ENCODE measurements at places on chromosomes 1 and 21.

- peak; percentile 77 for DNase-seq
Observed at GRCh38 chr1:24111996-24112779, at the start of gene MYOM3. Gene MYOM3, minus strand, starts transcription at chr1:24112135. Its CDS starts 3,499 bp downstream, at chr1:24108636.

GRCh38 chr1:117061986-117062415, 1.9 kb downstream of the TTF2 start:
- no peak for DNase-seq

- no peak for DNase-seq
Observed at GRCh38 chr1:155976913-155977689, 1.2 kb downstream of the ARHGEF2 start.

DNA sequence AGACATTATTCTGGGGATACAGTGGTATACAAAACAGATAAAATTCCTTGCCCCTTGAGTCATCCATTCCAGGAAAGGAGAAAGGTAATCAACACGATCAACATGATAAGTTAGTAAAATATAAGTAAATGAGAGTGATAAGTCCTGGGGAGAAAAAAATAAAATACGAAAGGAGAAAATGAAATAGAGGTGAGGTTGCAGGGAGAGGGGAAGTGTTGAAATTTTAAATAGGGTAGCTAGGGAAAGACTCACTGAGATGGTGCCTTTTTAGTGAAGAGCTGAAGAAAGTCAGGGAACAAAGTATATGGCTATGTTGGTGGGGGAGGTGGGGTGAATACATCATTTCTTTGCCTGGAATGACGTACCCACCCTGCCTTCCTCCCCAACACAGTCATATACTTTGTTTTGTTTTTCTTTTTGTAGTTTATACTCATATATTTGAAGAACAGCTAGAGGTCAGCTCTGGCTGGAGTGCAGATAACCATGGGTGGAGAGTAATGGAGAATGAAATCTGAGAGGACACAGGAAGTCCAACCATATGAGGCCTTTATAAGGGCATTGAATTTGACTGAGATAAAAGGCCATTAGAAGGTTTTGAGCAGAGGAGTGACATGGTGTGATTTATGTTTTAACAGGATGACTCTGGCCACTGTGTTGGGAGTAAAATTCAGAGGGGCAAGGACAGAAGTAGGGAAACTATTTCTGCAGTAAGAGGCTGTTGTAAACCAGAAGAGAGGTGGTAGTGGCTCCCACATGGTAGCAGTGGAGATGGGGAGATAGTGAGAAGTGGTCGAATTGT, 54.8 kb downstream of the OSBPL9 start:
- no peak for DNase-seq

GRCh38 chr1:107401704-107402103, 260.9 kb downstream of the NTNG1 start:
- no peak for DNase-seq

GRCh38 chr1:165826565-165827267, 698 bp upstream of the UCK2 start:
- DNase-seq = peak; percentile 18

GRCh38 chr1:111361761-111362160, 65.8 kb downstream of the OVGP1 start:
- DNase-seq = no peak

DNA sequence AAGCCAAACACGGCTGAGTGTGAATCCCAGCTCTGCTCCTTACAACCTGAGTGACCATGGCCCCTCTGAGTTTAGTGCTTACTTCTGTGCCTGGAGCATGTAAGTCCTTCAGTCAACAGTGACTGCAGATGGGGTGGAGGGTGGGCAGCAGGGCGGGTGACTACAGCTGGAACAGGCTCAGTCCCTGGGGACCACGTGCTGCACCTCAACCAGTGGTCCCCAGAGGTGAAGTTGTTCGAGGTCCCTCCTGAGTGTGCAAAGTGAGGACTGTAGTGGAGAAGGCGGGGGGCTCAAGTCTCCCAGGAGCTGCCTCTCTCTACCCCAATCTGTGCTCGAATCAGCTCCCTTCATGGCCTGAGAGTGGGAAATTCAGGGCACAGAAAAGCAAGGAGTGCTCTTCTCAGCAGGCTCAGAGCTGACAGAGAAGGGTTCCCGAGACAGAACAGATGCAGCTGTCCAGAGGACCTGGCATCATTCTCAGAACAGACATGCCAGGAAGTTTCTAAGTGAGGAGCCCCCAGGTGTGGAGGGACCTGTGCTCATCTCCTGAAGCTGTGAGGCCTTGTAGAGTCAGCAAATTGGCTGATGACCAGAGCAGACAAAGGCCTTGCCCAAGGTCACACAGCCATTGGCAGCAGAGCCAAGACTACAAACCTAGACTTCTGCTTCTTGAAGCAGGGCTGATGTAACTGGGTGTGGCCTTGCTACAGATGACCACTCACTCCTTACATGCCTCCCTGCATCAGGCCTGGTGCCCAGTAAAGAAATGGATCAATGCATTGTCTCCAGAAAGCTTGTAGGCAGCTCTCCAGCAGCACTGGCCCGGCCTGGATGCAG, 61.7 kb upstream of the EDN2 start:
- no peak for DNase-seq

GRCh38 chr1:235515844-235516512, 11.7 kb upstream of the B3GALNT2 start:
- DNase-seq = no peak

- no peak for DNase-seq
Observed at GRCh38 chr1:79355090-79355489, 348.6 kb upstream of the ADGRL4 start.

GRCh38 chr1:220889333-220889732, 10.1 kb downstream of the HLX start:
- DNase-seq = no peak

GRCh38 chr1:5994713-5995621, 2.7 kb upstream of the NPHP4 start:
- no peak for DNase-seq

GRCh38 chr1:203296460-203297073, 8.8 kb upstream of the BTG2 start:
- peak; percentile 88 for DNase-seq

GRCh38 chr21:44844256-44844655, 26.4 kb upstream of the SUMO3 start:
- no peak for DNase-seq

- DNase-seq = no peak
Observed at GRCh38 chr1:24898909-24899439, 31.1 kb downstream of the RUNX3 start.

DNA sequence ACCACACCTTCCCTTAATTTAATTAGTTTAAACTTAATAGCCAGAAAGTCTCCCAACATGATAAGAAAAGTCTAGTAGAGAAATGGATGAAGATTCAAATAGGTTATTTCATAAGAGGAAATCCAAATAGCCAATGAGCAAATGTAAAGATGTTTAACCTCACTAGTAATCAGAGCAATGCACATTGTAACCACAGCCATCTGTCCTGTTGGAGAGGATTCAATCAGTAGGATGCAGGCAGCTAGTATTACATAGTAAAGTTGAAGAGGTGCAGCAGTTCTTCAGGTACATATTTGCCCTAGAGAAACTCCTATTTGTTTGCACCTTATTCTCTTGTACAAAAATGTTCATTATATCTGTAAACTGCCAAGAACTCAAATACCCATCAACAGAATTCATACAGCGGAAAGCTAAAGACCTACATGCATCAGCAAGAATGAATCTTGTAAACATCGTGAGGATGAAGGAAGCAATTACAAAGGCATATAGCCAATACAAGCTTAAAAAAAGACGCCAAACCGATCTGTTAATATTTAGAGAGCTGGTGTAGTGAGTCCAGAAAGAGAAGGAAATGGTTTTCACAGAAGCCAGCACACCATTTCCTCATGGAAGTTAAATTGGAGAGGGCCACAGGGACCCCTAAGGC, 27.9 kb downstream of the DIP2A start:
- DNase-seq = no peak

DNA sequence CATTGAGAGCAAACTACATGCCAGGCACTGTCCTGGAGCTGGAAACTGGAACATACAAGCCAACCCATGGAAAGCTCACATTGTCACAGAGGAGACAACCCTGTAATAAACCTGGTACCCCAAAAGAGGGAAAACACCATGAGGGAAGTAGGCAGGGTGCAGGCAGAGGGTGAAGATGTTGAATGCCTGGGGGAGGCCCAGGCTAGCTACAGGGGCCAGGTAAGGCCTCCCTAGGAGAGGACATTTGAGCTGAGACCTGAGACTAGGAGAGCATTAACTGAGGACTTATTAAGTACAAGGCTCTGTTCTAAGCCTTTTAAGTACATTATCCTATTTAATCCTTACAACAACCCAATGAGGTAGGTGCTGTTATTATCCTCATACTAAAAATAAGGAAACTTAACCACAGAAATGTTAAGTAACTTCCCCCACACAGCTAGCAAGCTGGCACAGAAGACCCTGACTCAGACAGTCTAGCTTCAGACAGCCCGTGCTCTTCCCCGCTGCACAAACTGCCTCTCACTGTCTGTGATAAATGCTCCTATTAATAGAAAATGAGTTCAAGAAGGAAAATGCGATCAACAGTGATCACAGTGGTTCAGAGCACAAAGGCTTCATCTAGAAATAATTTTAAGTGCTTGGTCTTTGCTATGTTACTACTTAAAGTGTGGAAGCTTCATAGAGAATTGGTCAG, 41.8 kb downstream of the ZNF281 start:
- no peak for DNase-seq

DNA sequence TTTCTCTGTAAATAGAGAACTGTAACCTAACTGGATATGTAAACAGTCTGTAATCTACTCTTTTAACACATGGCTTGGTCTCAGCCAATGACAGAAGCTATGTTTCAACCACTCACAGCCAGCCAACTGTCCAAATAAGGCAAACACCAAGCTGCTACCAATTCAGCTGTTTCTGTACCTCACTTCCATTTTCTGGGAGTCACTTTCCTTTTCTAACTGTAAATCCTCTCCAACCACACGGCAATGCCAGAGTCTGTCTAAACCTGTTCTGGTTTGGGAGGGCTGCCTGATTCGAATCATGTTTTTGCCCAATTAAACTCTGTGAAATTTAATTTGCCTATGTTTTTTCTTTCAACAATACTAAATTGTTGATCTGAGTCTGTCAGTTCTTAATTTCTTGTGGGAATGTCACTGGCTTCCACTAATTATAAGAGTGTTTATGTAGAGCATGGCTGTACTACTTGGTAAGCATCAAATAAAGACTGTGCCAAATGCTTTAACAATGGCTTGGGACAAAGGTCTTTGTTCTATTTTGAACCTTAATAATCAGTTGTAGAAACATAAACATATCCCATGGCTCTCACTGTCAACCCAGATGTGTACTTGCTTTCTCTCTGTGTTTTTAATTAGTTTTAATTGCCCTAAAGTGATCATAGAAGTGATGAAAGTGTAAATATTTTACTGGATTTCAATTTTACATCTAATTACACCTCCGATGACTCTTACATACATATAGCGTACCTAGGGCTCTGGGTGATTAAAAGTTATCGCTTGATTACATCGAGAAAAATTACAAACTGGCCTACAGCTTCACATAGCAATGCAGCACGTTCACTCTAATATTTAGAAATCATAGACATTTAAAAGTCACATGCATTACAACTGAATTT, 1144.6 kb upstream of the TMPRSS15 start:
- no peak for DNase-seq

DNA sequence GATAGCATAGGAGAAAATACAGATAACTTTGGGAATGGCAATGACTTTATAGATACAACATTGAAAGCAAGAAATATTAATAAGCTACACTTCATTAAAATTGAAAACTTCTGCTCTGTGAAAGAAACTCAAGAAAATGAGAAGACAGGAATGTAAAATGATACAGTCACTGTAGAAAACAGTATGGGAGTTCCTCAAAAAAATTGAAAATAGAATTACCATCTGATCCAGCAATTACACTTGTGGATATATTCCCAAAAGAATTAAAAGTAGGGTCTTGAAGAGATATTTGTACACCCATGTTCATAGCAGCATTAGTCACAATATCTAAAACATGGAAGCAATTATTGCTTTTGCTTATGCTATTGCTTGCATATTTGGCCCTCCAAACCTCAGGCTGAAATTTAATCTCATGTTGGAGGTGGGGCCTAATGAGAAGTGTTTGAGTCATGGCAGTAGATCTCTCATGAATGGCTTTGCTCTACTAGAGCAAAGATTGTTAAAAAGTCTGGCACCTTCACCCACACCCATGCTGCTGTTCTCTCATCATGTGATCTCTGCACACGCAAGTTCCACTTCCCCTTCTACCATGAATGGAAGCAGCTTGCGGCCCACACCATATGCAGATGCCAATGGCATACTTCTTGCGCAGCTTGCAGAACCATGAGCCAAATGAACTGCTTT, 15.3 kb upstream of the AHCYL1 start:
- DNase-seq = no peak

DNA sequence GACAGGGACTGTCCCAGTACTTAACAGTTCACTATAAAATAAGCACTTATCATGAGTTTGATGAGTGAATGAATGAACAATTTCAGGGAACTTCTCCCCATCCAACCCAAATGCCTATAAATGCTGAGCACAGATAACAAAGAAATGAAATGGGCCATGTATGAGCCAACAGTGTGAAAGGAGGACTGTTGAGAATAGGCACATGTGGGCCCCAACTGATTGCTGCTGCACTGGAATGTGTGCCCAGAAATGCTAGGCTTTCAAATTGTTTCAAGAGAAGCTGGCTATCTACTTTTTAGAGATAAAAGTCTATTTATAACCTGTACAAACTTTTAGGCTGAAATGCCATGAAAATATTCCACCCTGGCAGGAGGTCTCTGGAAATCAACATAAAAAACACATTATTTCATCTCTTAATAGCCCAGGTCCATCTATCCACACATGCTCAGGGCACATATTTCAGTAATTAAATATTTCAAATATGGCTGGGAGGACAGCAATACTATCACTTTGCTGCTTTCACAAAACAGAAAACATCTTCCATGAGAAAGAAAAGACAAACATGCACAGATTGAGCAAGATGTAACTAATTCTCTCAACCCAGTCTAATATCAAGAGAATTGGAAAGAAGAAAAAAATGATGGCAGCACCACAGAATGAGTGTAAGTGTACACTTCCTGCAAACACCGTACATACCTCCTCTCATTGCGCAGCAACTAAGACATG, 49.8 kb downstream of the COLGALT2 start:
- no peak for DNase-seq

DNA sequence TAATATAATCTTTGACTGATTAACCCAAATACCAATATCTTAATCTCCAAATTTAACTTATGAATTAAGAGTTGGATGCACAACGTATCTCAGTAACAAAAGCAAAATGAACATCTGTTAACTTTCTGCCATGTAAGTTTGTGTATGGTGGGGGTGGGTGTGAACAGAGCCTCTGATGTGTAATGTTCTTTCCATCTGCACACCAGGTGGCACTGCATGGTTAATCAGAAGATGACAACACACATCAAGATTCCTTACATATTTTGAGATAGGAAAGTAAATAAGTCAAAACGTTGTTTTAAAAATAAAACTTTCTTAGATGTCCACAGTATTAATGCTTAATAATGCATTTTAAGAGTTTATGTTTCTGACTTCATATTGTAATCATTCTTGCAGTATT, 251.9 kb downstream of the DPYD start:
- DNase-seq = peak; percentile 60

DNA sequence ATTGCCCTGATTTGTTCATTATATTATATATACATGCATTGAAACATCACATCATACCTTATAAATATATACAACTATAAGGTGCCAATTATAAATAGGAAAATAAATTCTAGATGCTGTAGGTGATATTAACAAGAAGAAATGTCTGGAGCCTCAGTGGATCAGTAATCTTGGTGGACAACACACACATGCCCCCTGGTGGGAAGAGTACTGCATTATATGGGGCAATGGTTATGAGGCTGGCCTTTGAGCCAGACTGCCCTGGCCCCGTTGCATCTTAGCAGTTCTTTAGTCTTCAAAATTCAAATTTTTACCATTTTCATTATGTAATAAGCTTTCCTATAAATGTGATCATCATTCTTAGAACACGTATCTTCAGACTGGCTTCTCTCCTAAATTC, 335.0 kb upstream of the GREM2 start:
- peak; percentile 4 for DNase-seq
